ENCODE measurements at places on chromosomes 4 and X. TPM values are rescaled to one million over a fixed set of nuclear protein-coding genes. Genes with fewer than 3 reads are reported as not detected.

HSD17B13 gene
- total RNA-seq = 0.10 TPM

CENPVL1 gene
- total RNA-seq = not detected

STPG2 gene
- total RNA-seq = not detected

PRDM5 gene
- 0.20 TPM for total RNA-seq

MFAP3L gene
- 0.72 TPM for total RNA-seq

NHSL2 gene
- total RNA-seq = 0.41 TPM

MBTPS2 gene
- 5.4 TPM for total RNA-seq

RBMXL3 gene
- total RNA-seq = not detected

SRPX2 gene
- total RNA-seq = not detected

LRCH2 gene
- total RNA-seq = not detected

GPRIN3 gene
- 8.6 TPM for total RNA-seq

SYNPO2 gene
- total RNA-seq = 0.14 TPM

BEND2 gene
- not detected for total RNA-seq

DNA sequence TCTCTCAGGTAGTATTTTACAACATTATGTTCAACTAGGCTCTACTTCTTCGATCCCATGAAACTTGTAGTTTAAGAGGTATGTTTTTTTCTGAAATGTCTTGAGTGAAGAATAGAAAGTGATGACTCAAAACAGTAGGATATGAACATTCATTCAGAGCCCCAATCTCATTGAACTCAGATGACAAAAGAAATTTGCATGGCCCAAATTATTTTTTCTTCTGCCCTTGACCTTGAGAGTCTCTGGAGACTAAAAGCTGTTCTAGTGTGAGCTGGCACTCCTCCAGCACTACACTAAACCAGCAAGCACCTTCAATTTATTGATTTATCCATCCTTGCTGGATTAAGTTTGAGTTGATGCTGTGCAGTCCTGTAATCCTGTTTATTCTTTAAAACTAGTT is 4.0 kb downstream of the DCLK2 start:
- peak; percentile 9 for DNase-seq

- DNase-seq = no peak
Observed at GRCh38 chr4:22695917-22696316, 3.2 kb downstream of the GBA3 start.

DNA sequence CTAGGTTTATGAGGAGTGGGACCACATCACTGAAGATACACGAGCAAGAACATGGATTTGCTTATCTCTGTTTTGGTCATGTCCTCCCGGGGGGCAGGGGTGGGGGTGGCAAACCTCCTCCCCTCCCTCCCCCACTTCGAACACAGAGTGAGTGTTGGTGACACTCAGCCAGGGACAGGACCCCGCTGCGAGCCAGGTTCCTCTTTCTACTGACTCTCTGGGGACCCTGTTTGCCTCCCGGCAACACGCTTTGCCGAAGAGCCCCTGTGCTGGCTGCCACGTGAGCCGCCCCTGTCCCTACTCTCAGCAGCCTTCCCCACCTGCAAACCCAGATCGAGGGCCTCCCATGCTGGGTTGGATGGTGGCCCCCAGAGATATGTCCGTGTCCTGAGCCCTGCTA is 34.7 kb downstream of the P2RY8 start:
- no peak for DNase-seq

- no peak for DNase-seq
Observed at GRCh38 chr4:177569434-177569833, 127.2 kb upstream of the AGA start.

DNA sequence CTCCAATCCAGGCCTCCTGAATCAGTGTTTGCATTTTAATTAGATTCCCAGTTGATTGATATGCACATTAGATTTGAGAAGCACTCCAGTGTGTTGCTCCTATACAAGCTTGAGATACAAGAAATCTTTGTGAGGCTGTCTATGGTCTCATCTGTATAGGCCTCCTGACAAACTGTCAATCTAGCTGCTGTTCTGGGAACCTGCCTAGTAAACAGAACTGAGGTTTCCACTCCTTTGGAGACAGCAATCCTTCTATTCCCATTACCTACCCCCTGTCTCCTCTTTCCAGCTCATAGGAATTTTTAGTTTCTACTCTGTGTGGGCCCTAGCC is 306.1 kb upstream of the EMCN start:
- DNase-seq = no peak

DNA sequence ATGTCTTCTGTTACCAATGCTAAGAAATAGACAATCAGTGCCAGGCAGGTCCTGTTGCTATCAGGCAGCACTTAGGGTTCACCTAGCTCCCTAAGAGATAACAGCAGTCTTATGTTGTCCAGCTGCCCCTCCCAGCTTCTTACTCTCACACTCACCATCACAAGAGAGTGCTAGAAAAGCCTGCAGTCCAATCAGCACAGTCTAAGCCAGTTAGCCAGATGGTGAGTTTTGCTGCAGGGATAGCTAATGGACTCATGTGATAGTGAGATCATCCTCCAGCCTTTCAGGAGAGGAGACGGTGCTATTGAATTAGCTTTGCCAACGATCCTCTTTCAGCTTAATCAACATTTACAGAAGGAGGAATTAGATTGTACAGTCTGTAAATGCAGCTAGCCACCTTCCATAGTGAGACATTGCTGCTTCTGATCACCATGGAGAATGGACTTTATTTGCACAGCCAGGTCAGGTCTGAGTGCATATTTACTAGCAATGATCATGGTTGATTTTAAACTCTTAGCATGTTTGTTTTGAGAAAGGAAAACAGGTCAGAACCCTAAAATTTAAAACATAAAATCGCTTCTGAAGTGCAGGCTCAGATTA is 438.3 kb downstream of the CENPC start:
- DNase-seq = no peak

DNA sequence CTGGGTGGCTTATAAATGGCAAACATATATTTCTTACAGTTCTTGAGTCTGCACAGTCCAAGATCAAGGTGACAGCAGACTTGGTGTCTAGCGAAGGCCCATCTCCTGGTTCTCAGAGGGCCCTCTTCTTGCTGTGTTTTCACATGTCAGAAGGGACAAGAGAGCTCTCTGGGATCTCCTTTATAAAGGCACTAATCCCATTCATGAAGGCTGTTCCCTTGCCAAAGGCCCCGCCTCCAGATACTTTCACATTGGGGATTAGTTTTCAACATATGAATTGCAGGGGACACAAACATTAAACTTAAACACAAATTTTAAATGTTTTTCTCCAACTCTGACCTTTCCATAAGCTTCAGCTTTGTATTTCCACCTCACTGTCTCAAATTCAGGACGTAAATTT is 1135.0 kb upstream of the TENM3 start:
- DNase-seq = no peak

GRCh38 chrX:56068274-56068758 is 163.8 kb upstream of the KLF8 start:
- peak; percentile 4 for DNase-seq

- DNase-seq = no peak
Observed at GRCh38 chrX:23292988-23293651, 41.5 kb upstream of the PTCHD1 start.

DNA sequence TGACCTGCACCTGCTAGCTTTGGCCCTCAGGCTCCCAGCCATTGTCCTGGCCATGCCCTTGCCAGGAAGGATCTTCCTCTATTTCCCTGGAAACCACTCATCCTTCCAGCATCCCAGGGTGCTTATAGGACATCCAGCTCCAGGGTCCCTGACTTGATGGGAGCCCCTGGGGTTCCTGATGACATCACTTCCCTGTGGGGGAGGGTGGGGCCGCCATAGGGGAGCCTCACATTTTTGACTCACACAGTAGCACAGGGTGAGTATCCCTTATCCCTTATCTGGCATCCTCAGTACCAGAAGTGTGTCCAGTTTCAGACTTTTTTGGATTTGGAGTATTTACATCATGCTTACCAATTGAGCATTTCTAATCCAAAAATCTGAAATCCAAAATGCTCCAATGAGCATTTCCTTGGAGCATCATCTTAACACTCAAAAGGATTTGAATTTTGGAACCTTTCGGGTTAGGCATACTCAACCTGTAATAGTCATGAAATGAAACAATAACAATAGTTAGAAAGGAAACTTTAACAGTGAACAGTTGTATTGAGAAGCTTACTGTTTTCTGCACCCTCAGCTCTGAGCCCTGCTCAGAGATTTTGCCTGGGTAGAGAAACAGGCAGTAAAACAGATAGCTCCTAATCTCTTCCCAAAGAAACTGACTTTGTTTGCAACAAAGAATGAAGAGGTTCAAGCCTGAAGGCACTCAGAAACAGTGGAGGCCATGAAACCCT is 22.1 kb downstream of the TNIP2 start:
- DNase-seq = no peak

DNA sequence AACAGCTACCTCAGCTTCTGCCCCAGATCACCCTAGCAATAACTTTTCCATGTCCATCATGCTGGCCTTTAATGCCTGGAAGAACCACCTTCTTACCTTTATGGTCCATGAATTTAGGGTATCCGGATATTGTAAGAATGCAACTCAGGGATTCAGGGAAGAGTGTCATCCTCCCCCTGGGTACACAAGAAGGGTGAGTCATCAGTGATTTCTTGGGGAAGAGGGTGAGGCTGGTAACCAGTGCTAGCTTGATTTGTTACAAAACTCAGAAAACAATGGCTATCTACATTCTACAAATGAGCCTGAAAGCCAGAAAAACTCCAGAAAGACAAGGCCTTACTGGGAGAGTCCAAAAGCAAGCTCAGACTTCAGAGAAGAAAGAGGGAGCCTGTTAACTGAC is 10.4 kb upstream of the NALF2 start:
- DNase-seq = no peak

DNA sequence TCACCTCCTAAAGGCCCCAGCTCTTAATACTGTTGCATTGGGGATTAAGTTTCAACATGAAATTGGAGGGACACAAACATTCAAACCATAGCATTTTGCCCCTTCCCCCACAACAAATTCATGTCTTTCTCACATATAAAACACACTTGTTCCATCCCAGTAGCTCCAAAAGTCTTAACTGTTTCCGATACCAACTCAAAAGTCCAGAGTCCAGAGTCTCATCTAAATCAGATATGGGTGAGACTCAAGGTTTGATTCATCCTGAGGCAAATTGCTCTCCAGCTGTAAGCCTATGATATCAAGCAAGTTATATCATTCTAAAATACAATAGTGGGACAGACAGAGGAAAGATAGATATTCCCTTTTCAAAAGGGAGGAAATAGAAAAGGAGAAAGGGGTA is 8.7 kb downstream of the SLC9B1 start:
- DNase-seq = no peak

- no peak for DNase-seq
Observed at GRCh38 chr4:48710446-48711209, 69.5 kb downstream of the FRYL start.

GRCh38 chr4:142528433-142528832 is 317.7 kb downstream of the INPP4B start:
- DNase-seq = peak; percentile 18

DNA sequence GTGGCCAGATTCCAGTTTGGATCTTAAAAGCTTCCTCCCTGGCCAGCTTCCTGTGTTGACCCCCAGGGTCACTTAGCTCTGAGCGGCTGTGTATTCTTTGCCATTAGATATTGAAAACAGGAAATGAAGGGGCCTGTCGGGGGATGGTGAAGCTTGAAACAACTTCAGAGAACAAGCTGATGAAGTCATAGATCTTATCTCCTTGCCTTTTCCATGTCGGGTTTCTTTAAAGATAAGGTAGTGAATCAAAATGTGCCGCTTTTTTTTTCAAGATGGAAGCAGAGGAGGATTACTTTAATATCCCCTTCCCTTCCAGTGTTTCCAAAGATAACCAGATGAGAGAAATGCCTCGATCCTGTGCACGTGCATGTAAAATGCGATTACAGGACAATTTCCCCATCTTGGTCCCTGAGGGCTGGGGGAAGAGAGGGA is 508.5 kb downstream of the MID1IP1 start:
- peak; percentile 55 for DNase-seq

- DNase-seq = no peak
Observed at GRCh38 chr4:133865612-133866327, 335.8 kb downstream of the PABPC4L start.

GRCh38 chr4:157172011-157172410 is 48.5 kb upstream of the GRIA2 start:
- DNase-seq = no peak

DNA sequence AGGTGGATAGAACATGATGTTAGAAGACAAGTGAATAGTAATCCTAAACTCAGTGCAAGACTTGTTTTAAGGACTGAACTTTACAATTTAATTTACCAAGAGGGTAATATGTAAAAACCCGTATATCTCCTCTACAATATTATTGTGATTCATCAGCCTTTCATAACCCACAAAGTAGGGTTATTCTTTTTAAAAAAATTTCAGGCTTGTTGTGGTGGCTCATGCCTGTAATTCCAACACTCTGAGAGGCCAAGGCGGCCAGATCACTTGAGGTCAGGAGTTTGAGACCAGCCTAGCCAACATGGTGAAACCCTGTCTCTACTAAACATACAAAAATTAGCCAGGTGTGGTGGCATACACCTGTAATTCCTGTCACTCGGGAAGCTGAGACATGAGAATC is 7.2 kb downstream of the IBSP start:
- no peak for DNase-seq

DNA sequence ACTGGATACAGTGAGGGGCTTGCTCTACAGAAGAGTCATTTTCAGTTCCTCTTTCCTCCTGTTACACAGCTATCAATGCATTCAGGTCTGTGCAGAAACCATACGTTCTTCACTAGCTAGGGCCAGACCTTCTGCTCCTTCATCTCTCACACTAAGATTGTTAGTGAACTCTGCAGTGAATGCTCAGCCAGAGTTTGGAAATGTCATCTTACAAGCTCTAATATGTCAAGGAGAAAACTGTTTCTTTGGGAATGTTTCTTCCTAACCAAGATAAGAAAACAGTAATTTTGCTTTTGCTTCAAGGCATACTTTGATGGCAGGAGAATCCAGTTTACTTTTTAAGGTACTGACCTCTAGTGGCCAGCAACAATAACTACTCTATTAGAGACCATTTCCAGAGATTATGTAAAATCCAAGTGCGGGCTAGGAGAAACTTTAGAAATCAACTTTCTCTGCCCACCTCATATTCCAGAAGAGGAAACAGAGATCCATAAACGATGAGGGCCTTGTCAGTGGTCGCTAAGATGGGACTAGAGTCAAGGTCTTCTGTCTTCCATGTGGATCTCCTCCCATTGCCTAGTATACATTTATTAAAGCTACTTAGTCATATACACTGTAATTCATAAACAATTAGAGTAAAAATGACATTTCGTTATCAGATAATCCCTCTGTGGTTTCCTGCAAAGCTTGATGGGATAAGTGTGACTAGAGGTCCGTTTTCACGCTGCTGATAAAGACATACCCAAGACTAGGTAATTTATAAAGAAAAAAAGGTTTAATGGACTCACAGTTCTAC is 12.1 kb upstream of the CC2D2A start:
- no peak for DNase-seq

GRCh38 chr4:135240796-135241195 is 1039.2 kb upstream of the PABPC4L start:
- no peak for DNase-seq

GRCh38 chr4:174490451-174490961 is 31.8 kb downstream of the HPGD start:
- no peak for DNase-seq

DNA sequence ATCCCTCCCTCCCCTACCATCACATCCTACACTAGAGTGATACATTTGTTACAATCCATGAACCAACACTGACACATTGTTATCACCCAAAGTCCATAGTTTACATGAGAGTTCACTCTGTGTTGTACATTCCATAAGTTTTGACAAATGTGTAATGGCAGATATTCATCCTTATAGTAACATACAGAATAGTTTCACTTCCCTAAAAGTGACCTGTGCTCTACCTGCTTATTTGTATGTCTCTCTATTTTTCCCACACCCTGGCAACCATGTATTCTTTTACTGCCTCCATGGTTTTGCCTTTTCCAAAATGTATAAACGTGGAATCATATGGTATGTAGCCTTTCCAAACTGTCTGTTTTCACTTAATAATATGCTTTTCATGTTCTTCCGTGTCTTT is 42.2 kb upstream of the HPGD start:
- DNase-seq = no peak

Measured in activated naive CD4-positive, alpha-beta T cell treated with anti-CD3 and anti-CD28 coated beads for 36 hours (primary cell).